ENCODE measurements at places on chromosomes 4 and X. TPM values are rescaled to one million over a fixed set of nuclear protein-coding genes. Genes with fewer than 3 reads are reported as not detected.
A peak's percentile ranks its signal among the peaks of the same experiment; 100 is the strongest.

Gene CD38
- total RNA-seq: 6.0 TPM

Gene TCEAL2
- total RNA-seq: 27.5 TPM

GRCh38 chr4:2301225-2301642, 39.3 kb upstream of the MXD4 start:
- DNase-seq: no peak
- no peak overlapping the region for H3K4me3 ChIP-seq
- no peaks in the 10 kb centered on the region for H3K36me3 ChIP-seq
- peak overlapping the region; percentile 71 for H3K27ac ChIP-seq
- peaks cover 10% of the 10 kb centered on the region for H3K4me1 ChIP-seq
- H3K27me3 ChIP-seq: no peaks in the 10 kb centered on the region

GRCh38 chr4:90028460-90028859, 98.7 kb upstream of the CCSER1 start:
- no peaks in the 10 kb centered on the region for H3K27me3 ChIP-seq
- no peaks in the 10 kb centered on the region for H3K4me1 ChIP-seq
- no peak for DNase-seq
- H3K36me3 ChIP-seq: no peaks in the 10 kb centered on the region
- no peak overlapping the region for H3K27ac ChIP-seq

Gene VSIG4
- 150 TPM for total RNA-seq

Gene PNMA6A
- 0.81 TPM for total RNA-seq

Gene ADH7
- not detected for total RNA-seq

DNA sequence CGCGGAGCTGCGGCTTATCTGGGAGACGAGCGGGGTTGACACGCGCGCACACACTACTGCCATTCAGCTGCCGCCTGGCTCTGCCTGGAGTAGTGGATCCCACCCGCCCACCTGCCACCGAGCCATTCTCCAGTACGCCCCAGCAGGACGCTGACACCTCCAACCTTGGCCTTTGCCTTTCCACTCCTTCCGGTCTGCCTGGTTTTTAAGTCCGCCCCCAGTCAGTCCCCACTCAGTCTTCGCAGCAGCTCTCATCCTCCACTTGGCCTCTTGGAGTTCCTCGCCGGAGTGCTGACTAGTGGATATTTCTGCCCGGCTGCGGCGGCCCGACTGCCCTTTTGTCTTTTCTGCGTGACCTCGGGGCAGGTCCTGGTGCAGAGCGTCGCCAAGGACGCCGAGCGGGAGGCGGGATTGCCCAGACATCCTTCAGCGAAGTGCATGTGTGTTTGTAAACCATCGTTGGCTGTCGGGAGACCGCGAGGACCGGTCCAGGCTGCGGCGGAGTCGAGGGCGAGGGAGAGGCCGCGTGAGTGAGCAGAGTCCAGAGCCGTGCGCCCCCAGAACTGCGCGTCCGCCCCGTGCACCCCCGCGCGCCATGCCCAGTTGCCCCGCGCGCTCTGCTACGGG, 1.1 kb downstream of the SLIT2 start:
- H3K4me3 ChIP-seq: peak overlapping the region; percentile 54
- peak; percentile 74 for DNase-seq
- H3K4me1 ChIP-seq: peaks cover 50% of the 10 kb centered on the region
- H3K27ac ChIP-seq: peak overlapping the region; percentile 76
- no peaks in the 10 kb centered on the region for H3K27me3 ChIP-seq

Gene SHROOM2
- 0.71 TPM for total RNA-seq

Gene FOXR2
- not detected for total RNA-seq

DNA sequence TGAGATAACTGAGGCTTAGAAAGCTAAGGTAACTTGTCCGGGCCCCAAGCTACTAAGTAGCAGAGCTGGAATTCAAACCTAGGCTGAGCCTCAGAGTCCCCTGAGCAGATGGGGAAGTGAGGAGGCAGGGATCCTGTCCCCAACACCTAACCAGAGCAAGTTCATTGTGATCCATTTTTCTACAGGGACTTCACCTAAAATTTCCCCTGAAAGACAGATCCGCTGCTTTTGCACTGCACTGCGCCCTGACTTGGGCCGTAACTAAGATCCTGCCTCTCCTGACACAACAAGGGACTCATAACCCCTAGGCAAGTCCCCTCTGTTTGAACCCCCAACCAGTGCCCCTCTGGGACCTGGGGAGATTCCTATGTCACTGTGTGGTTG, 25.6 kb upstream of the MTM1 start:
- H3K27ac ChIP-seq: no peak overlapping the region
- H3K4me1 ChIP-seq: peaks cover 5% of the 10 kb centered on the region
- H3K27me3 ChIP-seq: no peaks in the 10 kb centered on the region

DNA sequence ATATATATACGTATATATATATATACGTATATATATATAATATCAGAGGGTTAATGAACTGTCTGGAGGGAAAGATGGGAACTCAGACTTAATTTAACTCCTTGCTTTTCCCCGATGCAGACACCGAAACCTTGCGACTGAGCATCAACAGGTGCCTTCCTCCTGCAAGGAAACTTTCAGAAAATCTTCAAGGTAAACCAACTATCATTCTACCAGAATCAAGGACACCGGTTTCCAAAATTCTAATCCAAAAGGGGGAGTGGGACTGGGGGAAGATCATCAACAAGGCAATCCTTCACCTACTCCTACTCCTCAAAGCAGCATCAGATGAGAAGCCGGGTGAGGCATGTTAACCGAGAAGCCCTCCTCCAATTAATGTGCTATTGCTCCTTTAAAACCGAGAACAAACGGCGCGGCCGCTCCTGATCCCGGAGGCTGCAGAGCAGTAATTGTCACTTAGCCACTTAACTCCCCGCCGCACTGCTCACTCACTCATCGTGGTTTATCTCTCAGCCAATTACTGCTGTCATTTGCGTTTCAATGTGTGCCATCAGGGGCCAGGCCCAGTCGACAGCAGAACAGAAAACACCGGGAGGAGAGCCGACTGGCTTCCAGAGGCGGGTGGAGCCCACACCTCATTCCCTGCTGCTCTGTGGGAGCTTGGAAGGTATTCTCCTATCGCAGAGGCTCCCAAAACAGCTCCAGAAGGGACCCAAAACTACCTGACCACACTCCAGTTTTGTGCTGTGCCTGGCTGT, 61.7 kb downstream of the MAML3 start:
- DNase-seq: no peak
- peak overlapping the region; percentile 32 for H3K4me3 ChIP-seq
- H3K4me1 ChIP-seq: peaks cover 54% of the 10 kb centered on the region
- no peaks in the 10 kb centered on the region for H3K27me3 ChIP-seq
- peak overlapping the region; percentile 65 for H3K27ac ChIP-seq

GRCh38 chr4:15100994-15101695, 98.9 kb downstream of the CPEB2 start:
- H3K4me1 ChIP-seq: no peaks in the 10 kb centered on the region
- H3K27me3 ChIP-seq: no peaks in the 10 kb centered on the region
- no peaks in the 10 kb centered on the region for H3K36me3 ChIP-seq
- DNase-seq: no peak
- H3K27ac ChIP-seq: no peak overlapping the region

- H3K4me1 ChIP-seq: no peaks in the 10 kb centered on the region
- H3K27me3 ChIP-seq: no peaks in the 10 kb centered on the region
- no peak overlapping the region for H3K27ac ChIP-seq
These were observed 237.0 kb upstream of the PRPS2 start for GRCh38 chrX:12554206-12554605.

DNA sequence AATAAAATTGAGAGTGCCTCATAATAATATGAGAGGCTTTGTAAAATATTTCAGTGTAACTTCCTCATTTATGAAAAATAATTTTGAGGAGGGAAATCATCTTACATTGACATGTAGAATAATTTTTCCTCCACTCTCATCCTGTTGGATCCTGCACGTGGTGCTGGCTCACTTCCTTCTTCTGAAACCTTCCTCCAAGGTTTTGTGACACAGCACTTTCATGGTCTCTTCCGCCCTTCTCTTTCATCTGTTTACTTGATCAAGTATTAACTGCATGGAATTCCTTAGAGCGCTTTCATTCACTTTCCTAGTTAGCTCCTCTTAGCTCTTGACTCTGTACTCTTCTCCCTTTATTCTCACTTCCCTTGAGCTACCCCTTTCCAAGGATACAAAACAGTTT, 246.5 kb downstream of the RAPGEF2 start:
- no peaks in the 10 kb centered on the region for H3K27me3 ChIP-seq
- peaks cover 24% of the 10 kb centered on the region for H3K36me3 ChIP-seq
- H3K4me3 ChIP-seq: no peak overlapping the region
- DNase-seq: no peak
- no peaks in the 10 kb centered on the region for H3K4me1 ChIP-seq

GRCh38 chrX:153926858-153927671, 1.0 kb upstream of the ARHGAP4 start:
- no peaks in the 10 kb centered on the region for H3K27me3 ChIP-seq
- H3K4me1 ChIP-seq: peaks cover 19% of the 10 kb centered on the region
- peaks cover 12% of the 10 kb centered on the region for H3K36me3 ChIP-seq
- H3K27ac ChIP-seq: peak overlapping the region; percentile 96
- H3K4me3 ChIP-seq: peak overlapping the region; percentile 63
- peak; percentile 80 for DNase-seq

Gene XG
- not detected for total RNA-seq

DNA sequence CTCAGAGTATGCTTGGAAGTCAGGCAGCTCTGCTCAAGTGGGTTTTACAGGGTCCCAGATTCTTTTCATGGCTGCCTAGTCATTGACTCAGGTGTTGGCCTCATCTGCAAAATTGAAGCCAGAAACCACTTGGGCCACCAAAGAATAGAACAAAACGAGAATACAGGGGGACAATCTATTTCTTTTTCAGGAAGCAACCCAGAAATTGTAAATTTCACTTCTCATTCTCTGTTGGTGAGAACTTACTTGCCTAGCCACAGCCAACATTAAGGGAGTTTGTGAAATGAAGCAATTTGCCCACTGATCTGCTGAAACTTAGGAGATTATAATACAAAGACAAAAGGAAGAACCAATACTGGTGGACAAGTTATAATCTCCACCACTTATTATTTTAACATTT, 8.6 kb upstream of the TKTL2 start:
- no peaks in the 10 kb centered on the region for H3K4me1 ChIP-seq
- H3K27ac ChIP-seq: no peak overlapping the region
- no peaks in the 10 kb centered on the region for H3K36me3 ChIP-seq
- H3K27me3 ChIP-seq: no peaks in the 10 kb centered on the region

DNA sequence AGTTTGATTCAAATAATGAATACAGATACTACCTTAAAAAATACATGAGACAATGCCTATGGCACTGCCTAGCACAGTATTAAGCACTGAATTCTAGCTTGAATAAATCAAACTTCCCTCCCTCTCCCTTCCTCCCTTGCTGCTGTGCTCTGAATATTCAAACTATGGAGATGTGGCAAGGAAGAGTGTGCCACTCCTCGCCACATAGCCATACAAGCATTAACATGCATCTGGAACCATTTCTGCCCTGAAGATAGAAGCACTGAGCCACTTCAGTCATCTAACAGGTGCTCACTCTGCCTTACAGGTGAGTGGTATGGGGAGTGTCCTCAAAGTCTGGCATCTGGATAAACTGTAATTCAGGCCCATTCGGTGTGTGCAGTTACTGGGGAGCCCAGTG, 276.9 kb downstream of the ARHGAP24 start:
- no peaks in the 10 kb centered on the region for H3K36me3 ChIP-seq
- DNase-seq: no peak
- H3K27me3 ChIP-seq: no peaks in the 10 kb centered on the region
- H3K4me3 ChIP-seq: no peak overlapping the region
- no peaks in the 10 kb centered on the region for H3K4me1 ChIP-seq

GRCh38 chr4:14864365-14865030, 137.8 kb upstream of the CPEB2 start:
- H3K36me3 ChIP-seq: no peaks in the 10 kb centered on the region

DNA sequence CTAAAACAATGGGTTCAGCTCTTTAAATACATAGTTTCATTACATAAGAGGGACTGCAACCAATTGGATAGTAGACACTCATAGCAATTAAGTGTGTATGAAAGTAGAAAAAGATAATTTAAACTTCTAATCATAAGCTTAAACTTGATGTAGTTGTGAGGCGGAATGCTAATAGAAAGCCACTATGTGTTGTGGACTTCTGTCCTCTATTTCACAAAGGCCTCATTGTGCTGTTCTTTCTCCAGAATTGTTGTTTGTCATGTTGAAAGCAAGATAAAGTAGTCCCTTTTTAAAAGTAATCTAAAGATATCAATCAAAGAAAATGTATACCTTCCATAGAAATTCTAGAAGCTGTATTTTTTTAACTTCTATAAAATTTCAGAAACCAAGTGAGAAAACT, 329.4 kb downstream of the KLHL4 start:
- no peaks in the 10 kb centered on the region for H3K27me3 ChIP-seq
- no peaks in the 10 kb centered on the region for H3K4me1 ChIP-seq
- H3K4me3 ChIP-seq: no peak overlapping the region
- no peak for DNase-seq
- no peak overlapping the region for H3K27ac ChIP-seq
- H3K36me3 ChIP-seq: no peaks in the 10 kb centered on the region

GRCh38 chr4:142347241-142347640, 498.9 kb downstream of the INPP4B start:
- no peak overlapping the region for H3K27ac ChIP-seq
- H3K36me3 ChIP-seq: no peaks in the 10 kb centered on the region
- no peaks in the 10 kb centered on the region for H3K27me3 ChIP-seq
- no peaks in the 10 kb centered on the region for H3K4me1 ChIP-seq

Gene SYP
- total RNA-seq: 4.1 TPM

DNA sequence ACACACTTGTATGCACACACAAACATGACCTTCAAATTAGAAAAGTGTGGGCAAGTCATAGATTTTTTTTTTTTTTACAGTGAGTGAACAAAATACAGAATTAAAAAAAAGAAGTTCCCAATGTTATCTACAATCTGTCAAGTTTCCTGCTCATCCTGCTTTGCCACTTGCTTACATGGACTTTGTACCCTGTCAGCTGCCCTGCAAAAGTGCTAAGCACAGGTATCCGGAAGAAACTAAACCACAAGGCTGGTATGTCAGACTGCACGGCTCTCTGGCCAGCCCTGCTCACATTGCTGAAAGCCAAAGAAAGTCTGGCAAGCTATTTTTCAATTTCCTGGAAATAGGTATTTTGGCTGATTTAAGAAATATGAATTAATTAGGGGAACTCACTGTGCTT, 38.9 kb upstream of the BCLAF3 start:
- H3K4me3 ChIP-seq: no peak overlapping the region
- H3K36me3 ChIP-seq: no peaks in the 10 kb centered on the region
- no peaks in the 10 kb centered on the region for H3K4me1 ChIP-seq
- H3K27me3 ChIP-seq: no peaks in the 10 kb centered on the region
- DNase-seq: no peak
- H3K27ac ChIP-seq: no peak overlapping the region

Gene MAGEA1
- total RNA-seq: not detected

Gene LARP1B
- 18.2 TPM for total RNA-seq

Gene TSPAN6
- total RNA-seq: 7.6 TPM

DNA sequence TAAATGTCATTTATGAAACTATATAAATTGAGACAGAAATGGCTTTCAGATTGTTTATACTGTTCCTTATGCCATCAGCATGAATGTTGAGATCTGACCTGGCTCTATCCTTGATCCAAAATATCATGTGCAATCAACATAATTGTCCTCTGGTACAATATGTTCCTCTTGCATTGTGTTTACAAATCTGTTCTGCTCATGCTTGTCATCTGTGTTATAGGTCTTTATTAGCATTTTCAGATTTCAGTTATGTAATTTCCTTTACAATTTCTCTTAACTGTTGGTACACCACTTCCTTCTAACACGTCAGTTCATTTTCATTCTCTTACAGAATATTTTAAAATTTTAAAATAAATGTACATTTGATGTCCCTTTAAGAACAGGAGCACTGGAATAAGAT, 1.6 kb downstream of the HPGD start:
- H3K4me3 ChIP-seq: peak overlapping the region; percentile 59
- H3K27ac ChIP-seq: no peak overlapping the region
- H3K4me1 ChIP-seq: no peaks in the 10 kb centered on the region
- H3K36me3 ChIP-seq: no peaks in the 10 kb centered on the region
- no peak for DNase-seq
- H3K27me3 ChIP-seq: no peaks in the 10 kb centered on the region

Gene TRIM75
- total RNA-seq: not detected

Gene SASH3
- 8.7 TPM for total RNA-seq

Measured in sigmoid colon (tissue), 7 donors.